Non-pigmented ciliary epithelial cell (primary cell): ENCODE measurements at places on chromosomes 3 and 15.

DNA sequence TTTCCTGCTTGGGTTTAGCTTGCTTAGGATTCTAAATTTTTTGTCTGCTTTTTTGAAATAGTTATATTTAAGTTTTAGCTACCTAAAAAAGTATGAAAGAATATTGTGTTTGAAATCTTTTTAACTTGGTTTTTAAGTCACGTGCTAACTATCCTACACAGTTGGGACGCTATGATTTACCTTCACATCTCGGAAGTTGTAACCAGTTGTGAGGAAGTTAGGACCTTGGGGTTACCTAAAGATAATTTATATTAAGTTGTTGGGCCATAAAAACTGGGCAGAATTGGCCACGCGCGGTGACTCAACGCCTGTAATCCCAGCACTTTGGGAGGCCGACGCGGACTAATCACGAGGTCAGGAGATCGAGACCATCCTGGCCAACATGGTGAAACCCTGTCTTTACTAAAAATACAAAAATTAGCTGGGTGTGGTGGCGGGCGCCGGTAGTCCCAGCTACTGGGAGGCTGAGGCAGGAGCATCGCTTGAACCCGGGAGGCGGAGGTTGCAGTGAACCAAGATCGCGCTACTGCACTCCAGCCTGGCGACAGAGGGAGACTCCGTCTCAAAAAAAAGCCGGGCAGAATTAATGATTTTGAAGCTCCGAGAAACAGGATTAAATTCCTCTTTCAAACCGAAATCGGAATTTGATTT, 1.0 kb downstream of the ZFAND6 start:
- DNase-seq = no peak

- DNase-seq = no peak
Observed at GRCh38 chr15:95684126-95684525, 646.4 kb upstream of the NR2F2 start.

DNA sequence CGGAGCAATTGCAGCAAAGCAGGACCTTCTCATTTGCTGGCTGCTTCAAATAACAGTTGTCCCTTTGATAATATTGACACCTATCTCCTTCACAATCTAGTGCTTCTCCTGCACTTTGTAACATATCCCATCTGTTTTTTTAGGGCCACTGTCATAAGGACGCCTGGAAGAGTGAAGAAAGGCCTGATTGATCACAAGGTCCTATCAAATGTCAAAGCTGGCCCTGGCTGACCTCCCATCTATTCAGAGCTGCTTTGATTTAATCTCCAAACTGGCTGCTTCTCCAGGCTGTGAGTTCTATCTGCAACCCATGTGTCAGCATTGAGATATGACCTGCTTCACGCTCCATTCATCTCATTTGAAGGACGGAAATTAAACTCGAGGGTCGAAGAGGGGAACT, 601.2 kb upstream of the KCNMB2 start:
- DNase-seq = no peak

GRCh38 chr3:127800508-127800907, 21.8 kb downstream of the MGLL start:
- DNase-seq = no peak

GRCh38 chr15:64122936-64123351, 27.2 kb downstream of the SNX1 start:
- DNase-seq = no peak

GRCh38 chr15:35557012-35557411, 11.0 kb upstream of the DPH6 start:
- DNase-seq = no peak

- no peak for DNase-seq
Observed at GRCh38 chr15:95839367-95839782, 491.1 kb upstream of the NR2F2 start.

DNA sequence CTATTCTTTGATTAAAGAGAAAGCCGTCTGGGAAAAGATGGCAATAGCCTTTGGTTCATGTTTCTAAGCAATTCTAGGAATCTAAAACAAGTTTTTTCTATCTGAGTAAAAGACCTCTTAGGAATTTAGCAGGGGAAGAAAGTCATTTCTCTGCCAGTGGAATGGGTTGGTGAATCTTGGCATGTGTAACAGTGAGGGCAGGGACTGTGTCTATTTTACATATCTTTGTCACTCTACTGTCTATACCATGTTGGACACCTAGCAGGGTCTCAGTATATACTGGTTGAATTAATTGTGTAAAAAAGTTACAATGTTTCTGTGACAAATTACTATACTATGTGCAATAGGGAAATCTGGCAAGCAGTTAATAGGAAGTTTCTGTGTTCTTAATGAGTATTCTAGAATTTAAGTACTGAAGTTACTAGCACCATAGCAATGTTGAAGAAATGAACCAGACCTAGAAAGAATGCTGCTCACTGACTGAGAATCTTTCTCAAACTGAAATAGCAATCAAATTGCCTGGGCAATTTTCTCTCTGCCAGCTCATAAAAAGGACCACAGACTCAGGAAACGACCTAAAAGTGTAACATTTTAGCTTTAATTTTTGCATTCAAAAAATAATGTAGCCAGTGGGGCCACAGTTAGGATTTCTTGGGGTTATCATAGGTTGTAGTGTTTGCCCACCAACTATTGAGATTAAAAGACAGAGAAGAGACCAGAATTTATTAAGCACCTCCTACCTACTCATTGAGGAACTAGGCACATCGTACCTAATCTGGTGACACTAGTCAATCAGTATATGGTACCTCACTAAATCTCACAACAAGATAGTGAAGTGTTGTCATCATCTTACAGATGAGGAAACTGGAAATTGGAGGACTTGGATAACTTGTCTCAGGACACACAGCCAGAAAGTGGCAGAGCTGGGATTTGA, 56.2 kb upstream of the LEKR1 start:
- no peak for DNase-seq

- DNase-seq = no peak
Observed at GRCh38 chr3:126528800-126529541, 5.0 kb downstream of the CHST13 start.

GRCh38 chr3:160956785-160957184, 148.4 kb downstream of the B3GALNT1 start:
- peak; percentile 11 for DNase-seq

DNA sequence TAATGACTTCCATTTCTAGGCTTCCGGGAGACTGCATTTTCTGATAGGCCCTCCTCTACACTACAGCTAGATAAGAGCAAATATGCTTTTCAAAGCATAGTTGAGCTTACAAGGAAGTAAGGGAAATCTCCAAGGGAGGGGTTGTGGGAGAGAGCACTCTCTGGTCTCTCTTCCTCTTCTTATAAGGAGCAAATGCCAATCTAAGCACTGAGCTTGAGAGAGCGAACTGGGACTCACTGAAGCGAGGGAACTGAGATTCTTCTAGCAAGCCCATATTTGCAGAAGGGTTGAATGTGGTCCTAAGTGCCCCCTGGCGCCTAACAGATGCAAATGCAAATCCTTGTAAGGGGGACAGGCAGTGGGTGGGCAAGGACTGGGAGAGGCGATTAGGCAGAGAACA, 164.8 kb downstream of the ERC2 start:
- DNase-seq = no peak

- DNase-seq = no peak
Observed at GRCh38 chr3:38364721-38365400, 18.3 kb downstream of the XYLB start.

- DNase-seq = no peak
Observed at GRCh38 chr3:23162934-23163333, 40.2 kb upstream of the UBE2E2 start.

DNA sequence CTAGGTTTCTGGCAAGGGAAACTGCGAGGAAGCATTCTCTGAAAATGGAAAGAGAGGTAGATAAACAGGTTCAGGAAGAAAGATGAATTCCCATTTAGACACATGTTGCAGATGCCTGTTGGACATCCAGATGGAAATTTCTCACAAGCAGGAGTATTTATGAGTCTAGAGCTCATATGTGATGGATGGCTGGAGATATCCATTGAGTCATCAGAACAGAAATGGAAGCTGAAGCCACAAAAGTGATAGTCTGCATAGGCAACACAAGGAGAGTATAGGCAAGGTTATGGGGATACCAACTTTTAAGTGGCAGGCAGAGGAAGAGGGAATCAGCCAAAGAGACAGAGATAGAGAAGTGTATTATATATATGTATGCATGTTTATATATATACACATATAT, 6.3 kb upstream of the RAMAC start:
- DNase-seq = no peak

DNA sequence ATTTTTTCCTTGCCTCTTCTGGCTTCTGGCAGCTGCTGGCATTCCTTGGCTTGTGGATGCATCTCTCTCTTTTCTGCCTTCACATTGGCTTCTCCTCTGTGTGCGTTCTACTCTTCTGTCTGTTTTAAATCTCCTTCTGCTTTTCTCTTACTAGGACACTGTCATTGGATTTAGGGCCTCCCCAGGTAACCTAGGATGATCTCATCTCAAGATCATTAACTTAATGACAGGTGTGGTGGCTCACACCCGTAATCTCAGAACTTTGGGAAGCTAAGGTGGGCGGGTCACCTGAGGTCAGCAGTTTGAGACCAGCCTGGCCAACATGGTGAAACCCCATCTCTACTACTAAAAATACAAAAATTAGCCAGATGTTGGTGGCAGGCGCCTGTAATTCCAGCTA, 40.9 kb upstream of the ULK4 start:
- DNase-seq = no peak

DNA sequence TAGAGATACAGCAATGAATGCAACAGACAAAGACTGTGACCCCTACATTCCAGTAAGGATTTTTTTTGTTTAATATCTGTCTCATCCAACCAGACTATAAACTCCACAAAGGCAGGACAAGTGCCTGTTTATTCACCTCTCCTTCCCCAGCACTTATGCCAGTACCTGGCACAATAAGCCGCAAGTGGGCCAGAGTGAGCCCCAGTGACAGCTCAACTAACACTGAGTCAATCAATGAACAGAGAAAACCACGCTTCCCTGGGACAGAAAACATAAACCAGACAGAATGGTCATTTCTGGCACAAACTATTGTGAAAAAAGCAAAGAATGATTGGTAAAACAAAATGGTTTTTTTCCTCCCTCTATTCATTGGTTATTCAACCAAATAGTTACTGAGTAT, 52.2 kb downstream of the RYK start:
- DNase-seq = no peak

DNA sequence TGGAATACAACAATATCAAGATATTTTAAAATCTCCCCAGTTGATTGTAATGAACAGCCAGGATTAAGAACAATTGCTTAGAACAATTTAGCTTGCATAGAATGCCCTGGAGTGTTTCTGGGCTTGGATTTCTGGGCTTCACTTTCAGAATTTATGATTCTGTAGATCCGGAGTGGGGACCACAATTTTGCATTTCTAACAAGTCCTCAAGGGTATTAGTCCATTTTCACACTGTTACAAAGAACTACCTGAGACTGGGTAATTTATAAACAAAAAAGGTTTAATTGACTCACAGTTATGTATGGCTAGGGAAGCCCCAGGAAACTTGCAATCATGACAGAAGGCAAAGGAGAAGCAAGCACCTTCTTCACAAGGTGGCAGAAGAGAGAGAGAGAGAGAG, 54.3 kb upstream of the MYRIP start:
- no peak for DNase-seq

DNA sequence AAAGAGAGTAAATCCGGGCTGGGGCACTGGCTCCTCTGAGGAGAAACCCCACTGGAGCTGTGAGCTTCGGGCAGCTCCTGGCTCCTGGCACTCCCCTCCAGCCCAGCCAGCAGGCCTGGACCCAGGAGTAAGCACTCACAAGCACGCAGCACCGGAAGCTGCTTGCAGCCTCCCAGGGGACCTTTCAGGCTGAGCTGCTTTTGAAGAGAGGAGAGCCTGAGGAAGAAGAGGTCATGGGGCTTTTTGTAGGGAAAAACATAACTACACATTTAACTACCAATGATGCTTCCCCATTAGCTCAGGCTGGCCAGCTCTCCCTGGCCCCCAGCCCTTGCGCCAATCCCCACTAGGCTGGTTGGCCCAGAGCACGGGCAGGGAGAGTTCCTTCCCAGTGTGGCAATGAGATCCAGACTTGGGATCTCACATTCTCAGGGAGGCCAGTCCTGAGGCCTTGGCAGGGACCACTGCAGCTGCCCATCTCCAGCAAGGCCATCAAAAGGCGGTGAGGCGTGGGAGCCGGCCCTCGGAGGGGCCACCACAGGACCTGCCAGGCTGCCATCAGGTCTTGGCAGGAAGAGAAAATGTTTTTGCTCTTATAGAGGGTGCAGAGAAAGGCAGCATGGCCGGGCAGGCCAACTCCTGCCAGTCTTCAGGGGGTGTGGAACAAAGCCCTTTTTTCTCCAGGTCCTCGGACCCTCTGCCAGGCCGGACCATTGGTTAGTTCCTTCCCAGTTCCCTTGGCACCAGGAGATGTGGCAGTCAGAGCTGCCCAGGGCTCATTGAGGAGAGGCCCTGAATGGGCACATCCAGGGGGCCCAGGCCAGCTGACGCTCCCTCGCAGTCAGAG, 41.5 kb upstream of the MFGE8 start:
- DNase-seq = no peak

- no peak for DNase-seq
Observed at GRCh38 chr3:72412340-72412956, 435.8 kb downstream of the SHQ1 start.

DNA sequence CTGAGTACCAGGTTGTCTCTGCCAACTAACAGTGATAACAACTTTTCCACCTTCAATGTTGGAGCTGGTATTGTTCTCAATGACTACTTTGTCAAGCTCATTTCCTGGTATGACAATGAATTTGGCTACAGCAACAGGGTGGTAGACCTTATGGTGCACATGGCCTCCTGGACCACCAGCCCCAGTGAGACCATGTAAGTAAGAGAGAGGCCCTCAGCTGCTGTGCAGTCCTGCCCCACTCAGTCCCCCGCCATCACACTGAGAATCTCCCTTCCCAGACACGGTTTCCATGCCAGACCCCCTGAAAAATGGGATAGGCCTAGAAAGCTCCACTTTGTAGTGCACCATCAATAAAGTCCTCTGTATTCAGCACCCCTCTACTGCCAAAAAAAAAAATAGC, 56.1 kb downstream of the PIK3CB start:
- DNase-seq = no peak

GRCh38 chr3:54235998-54236397, 113.6 kb downstream of the CACNA2D3 start:
- DNase-seq = no peak

DNA sequence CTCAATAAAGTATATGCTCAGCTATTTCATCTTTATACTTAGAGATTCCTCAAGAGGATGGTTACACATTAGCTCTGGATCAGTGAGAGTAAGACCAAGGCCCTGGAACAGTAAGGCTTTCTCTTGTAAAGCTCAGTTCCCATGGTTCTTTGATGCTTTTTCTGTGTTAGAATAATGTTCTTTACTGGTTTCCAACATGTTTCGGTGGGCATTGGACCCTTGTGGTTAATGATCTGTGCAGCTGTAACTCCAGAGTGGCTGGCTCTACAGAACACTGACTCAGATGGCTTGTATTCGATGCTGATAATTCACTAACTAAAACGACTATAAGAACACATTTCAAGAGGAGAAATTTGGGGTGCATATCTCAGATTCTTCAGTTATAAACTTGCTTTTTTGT, 114.7 kb downstream of the AKAP13 start:
- DNase-seq = no peak

DNA sequence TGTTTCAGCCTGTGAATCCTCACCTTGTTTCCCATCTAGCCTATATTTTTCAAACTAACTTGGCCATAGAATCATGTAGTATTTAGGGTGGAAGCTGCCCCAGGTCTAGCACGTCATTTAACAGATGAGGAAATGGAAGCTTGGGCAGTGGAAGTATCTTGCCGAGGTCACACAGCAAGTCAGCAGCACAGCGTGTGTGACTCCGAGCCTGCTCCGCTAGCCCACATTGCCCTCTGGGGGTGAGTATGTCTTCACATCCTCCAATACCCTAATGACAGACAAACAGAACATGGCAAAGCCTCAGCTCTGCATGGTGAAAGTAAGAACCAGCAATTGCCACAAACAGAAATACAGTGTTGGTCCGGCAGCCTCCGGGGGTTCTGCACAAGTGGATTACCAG, 2.2 kb upstream of the CCR5 start:
- no peak for DNase-seq
